ENCODE measurements at places on chromosomes 11 and 22. TPM values are rescaled to one million over a fixed set of nuclear protein-coding genes. Genes with fewer than 3 reads are reported as not detected.

PTGDR2 gene
- total RNA-seq, result 3.3 TPM

APOA5 gene
- not detected for total RNA-seq

CAPN1 gene
- total RNA-seq, result 170 TPM

MS4A8 gene
- total RNA-seq, result not detected

MRGPRX4 gene
- total RNA-seq, result not detected

CREB3L1 gene
- total RNA-seq, result not detected

C11orf86 gene
- total RNA-seq, result not detected

JHY gene
- 1.6 TPM for total RNA-seq

SPDYC gene
- total RNA-seq, result not detected

PRG3 gene
- total RNA-seq, result not detected

MUC5AC gene
- total RNA-seq, result not detected

SERPING1 gene
- total RNA-seq, result not detected

OR52N4 gene
- 0.71 TPM for total RNA-seq

ACTN3 gene
- total RNA-seq, result not detected

CHADL gene
- 0.37 TPM for total RNA-seq

TMEM151A gene
- total RNA-seq, result not detected

CSRP3 gene
- total RNA-seq, result not detected

SDHAF2 gene
- total RNA-seq, result 51.6 TPM

TMPRSS13 gene
- 1.8 TPM for total RNA-seq

ANO9 gene
- total RNA-seq, result 78.9 TPM

FAM111B gene
- 69.0 TPM for total RNA-seq

PANX1 gene
- 13.0 TPM for total RNA-seq

CECR2 gene
- not detected for total RNA-seq

MOGAT2 gene
- total RNA-seq, result not detected

XKR3 gene
- total RNA-seq, result not detected

AMBRA1 gene
- total RNA-seq, result 34.0 TPM

BLID gene
- not detected for total RNA-seq

RAB36 gene
- 0.79 TPM for total RNA-seq

CYTH4 gene
- 107 TPM for total RNA-seq

KRTAP5-11 gene
- not detected for total RNA-seq

Data from activated CD8-positive, alpha-beta T cell treated with anti-CD3 and anti-CD28 coated beads, Interleukin-2, amount 10 ng/mL, durations not matched to agents 7 days and 5 days (primary cell).